CD4-positive, alpha-beta T cell treated with Interleukin-4 for 4 hours (primary cell): ENCODE measurements at places on chromosomes 1 and 21.

- no peak for DNase-seq
Observed at GRCh38 chr1:36847761-36848160, 186.6 kb downstream of the GRIK3 start.

GRCh38 chr21:45412909-45413611 is 8.1 kb downstream of the COL18A1 start:
- DNase-seq: no peak

GRCh38 chr1:37858931-37859506 is 373 bp downstream of the MTF1 start:
- no peak for DNase-seq

DNA sequence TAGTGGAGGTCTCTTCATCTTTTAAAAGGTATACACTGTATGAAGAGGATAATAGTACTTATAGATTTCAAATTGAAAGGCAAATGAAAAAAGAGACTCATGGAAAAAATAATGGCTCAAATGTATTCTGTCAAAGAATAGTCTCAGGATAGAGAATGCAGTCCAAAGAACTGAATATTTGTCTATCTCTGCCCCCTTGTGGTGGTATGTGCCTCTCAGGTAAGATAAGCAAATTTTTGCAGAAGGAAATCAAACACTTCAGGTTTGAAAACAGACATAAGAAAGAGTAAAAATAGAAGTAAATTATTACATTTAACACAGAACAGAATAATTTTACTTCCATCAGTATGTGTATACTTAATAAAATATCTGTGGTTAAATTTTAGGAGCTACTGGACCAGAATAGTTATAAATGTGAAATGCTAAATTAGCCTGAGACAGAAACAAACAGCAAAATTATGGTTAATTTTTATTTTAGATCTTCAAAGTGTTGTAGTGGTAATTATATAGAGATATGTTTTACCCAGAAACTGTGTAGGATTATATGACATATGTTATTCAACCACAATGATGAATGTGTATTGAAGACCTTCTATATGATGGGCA is 164.4 kb upstream of the PALMD start:
- DNase-seq: peak; percentile 42

- no peak for DNase-seq
Observed at GRCh38 chr1:52400131-52400530, 4.1 kb downstream of the ORC1 start.

DNA sequence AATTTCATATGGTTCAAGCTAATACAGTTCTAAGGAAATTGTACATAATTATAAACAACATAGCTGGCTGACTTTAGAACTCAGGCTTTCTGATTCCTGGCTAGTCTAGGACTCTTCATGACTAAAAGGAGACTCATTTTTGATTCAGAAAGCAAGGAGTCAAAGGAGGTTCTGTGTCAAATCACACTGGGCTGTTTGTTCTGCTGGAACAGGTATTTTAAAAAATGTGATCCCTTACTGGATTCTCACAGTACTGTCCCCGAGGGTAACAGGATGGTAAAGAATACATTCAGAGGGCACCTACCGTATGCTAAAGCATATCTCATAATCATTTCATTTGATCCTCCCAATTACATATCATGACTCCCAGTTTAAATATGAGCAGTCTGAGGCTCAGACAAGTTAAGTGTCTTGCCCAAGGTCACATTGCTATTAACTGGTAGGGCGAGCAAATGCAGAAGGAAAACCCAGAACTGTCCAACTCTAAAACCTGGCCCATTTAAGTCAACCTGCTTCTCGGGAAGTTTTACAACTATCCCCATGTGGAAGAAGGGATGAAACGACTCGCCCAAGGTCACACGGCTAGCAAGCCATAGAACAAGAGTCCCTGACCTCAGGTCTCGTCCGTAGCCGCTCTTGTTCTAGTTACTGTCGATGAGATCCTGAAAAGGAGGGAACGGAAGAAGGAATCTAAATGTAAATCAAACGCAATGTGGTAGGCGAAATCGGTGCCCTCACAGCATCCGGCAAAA is 675 bp downstream of the MYSM1 start:
- peak; percentile 4 for DNase-seq

DNA sequence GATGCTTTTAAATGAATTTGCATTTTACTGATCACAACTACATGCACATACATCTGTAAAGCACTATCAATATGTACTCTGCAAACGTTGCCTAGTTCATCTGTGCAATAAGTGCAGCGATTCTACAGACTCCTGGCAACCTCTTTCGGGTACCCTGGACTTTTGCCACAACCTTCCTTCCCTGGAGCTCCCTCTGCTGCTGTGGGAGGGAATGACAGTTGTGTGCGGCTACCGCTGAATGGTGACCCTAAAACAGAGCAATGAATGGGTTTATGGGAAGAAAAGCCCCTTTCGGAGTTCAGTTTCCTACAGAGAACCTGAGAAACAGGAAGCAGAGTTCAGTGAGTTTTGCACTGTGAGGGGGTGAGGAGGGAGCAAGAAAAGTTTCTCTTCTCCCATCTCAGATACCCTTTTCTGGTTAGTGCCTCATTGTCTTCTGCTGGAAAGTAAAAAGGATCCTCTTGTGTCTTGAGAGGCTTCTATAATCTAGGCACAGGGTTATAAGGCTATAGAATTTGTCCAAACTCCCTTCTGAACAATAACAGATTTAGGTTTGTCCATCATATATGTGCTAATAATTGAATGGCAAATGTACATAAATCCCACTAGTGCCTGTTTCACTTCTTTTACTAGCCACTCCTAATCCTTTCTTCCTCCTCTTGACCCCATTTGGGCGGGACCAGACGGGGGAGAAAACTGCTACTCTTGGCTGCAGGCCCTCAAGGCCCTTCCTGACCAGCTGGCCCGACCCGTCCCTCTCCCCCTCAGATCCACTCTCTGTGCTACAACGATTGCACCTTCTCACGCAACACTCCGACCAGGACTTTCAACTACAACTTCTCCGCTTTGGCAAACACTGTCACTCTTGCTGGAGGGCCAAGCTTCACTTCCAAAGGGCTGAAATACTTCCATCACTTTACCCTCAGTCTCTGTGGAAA is 19.8 kb upstream of the SARS1 start:
- peak; percentile 39 for DNase-seq

DNA sequence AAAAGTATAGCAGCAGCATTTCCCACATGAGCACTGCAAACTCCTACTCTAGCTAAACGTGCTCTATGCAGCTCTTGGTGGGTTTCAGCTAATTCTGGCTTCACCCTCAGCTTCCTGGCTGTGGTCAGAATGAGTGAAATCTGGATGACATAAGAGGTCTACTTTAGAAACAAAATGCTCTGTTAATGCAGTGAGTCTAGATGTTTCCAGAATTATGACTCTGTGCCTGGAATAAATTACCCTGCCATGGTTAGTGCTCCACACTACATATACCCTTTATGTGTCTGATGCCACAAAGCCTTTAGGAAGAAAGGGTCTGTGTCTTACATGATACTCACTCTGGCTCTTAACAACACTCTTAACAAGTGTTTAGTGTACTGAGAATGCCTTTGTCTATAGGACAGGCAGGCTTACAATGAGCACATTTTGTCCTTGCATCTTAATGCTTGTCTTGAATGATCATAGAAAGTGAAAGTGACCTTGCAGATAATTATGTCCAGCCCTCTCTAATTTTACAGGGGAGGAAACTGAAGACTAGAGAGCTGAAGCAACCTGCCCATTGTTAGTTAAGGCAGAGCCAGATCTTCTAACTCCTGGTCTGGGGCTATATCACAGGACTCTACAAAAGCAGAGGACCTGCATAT is 9.2 kb downstream of the S100A10 start:
- peak; percentile 53 for DNase-seq

- DNase-seq: no peak
Observed at GRCh38 chr1:173424782-173425407, 52.2 kb upstream of the PRDX6 start.

DNA sequence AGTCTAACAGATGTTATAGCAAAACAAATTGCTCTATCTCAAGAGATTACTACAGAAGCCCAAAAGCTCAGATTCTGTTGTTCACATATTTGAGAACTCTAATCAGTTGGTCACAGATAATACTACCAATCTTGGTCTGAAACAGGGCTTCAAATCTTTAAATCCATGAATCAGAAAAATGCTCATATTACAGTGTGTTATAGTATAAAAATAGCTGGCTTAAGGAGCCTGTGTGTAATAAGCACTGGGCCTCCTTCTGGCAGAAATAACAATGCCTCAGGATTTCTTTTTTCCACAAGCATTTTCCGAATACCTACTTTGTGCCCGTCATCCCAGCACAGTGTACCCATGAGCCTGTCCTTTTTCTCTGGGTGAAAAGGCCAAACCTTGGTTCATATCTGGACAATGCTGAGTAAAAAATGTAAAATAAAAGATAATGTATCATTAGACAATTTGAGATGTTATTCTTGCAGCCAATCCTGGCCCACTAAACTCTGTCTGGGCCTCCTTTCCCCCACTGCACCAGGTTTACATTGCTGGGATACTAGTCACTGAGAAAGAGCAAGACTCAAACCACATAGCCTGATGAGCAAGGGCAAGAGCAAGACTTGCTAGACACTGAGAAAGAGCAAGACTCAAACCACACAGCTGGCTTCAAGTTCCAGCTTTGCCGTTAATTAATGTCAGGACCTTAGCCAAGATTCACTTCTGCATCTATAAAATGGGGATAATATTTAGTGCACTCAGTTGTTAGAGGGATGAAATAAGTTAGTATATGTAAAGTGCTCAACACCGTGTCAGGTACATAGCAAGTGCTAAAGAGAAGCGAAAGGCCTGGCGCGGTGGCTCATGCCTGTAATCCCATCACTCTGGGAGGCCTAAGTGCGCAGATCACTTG is 17.0 kb upstream of the ADAR start:
- no peak for DNase-seq

DNA sequence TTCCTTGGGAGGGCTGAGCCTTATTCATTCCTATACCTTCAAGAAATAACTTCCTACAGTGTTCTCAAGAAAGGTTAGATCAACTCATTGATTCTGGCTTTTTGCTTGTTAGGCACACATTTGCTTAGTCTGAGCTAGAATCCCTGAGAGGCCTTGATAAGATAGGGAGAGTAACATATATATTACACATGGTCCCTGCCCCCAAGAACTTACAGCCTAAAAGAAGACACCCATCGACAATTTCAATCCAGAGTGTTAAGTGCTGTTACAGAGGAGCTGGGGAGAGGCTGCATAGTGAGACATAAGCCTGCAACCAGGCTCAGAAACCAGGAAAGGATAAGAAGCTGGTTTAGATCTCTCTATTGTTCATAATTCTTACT is 68.7 kb downstream of the PLPP3 start:
- DNase-seq: no peak

DNA sequence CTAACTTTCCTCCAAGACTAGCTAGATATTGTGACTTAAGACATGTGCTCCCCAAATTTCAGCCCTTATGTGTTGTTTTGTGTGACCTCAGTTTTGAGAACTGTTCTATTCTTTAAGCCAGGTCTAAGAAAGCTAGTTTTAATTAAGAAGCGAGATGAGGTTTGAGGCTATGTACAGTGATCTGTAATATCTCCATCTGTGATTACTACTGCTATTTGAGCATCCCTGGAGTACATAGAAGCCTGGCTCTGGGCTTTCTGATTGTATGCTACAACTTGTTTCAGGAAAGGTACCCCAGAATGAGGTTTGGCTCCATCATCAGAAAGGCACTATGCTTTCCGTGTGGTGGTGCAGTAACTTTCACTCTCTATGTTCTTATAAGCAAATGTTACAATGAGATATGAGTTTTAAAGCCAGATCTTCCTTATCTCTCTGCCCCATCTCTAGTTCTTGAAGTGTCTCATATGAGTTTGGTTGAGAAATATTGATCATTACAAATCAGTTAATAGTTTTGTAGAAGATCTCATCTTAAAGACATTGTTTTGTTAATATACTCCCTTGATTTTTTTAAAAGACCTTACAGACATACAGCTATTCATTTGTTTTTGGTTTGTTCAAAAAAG is 605 bp downstream of the RGS4 start:
- no peak for DNase-seq

GRCh38 chr1:197614916-197615692 is 160.2 kb downstream of the DENND1B start:
- peak; percentile 23 for DNase-seq

DNA sequence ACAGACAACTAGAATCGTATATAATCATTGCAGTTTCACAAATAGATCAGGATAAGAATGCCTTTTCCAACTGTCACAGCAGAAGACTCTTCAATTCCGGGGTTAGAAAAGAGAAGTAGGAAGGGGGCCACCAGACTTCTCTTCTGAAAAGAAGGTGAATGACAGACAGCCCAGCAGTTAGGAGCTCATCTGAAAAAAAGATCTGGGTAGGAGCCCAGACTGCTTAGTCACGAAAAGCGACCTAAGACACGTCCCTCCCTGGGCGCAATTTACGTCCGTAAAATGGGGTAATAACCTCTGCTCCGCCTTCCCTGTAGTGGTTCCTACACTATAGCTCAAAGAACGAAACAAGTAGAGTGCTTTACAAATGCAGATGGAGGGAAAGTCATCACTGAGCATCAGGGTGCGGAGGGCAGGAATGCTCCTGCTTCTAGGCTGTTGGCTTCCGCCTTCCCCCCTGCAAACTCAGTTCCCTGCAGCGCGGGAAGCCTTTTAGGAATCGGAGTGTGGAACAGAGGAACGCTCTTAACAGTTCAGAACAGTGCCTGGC is 582 bp downstream of the ORC1 start:
- DNase-seq: peak; percentile 51

DNA sequence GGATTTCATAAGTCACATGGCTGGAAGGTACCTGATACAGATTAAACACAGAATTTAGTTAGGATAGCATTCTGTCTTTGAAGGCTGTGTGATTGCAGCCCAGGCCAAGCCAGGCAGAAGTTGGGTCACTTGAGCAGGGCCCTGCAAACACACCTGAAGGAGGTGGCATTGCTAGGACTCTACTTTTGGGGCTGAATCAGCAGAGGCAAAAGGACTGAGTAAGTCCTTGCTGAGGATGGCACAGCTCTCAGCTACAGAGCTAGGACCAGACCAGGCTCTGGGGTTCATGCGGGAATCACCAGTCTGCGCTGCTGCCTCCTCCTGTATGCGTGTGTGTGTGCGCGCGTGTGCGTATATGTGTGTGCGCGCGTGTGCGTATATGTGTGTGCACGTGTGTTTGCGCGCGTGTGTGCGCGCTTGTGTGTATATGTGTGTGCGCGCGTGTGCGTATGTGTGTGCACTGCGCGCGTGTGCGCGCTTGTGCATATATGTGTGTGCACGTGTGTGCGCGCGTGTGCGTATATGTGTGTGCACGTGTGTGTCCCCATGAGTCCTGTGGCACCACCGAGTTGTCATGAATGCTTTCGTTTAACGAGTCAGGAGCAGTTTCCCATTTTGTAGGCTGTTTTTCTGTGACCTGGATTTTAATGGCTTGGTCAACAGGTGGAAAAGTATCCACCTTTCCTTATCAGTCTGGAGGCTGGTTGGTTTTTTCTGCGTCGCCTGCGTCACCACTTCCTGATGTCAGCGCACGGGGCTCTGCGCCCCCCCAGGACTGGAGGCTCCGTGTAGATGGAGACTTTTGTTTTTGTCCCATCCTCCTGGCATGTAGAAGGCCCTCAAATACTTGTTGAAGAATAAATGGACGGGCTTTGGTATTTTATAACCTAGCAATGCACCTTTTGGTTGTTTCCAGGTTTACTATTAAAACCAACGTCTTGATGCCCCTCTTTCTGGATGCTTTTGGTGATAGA is 34.7 kb downstream of the ADARB1 start:
- no peak for DNase-seq
